ENCODE measurements at places on chromosomes 4 and X.

GRCh38 chr4:105112274-105112673, 34.4 kb upstream of the TET2 start:
- DNase-seq, result no peak

- no peak for DNase-seq
Observed at GRCh38 chr4:89284020-89284424, 23.6 kb downstream of the GPRIN3 start.

GRCh38 chr4:37594099-37594498, 92.1 kb downstream of the RELL1 start:
- DNase-seq, result no peak

- DNase-seq, result no peak
Observed at GRCh38 chr4:113880240-113881028, 99.0 kb downstream of the ARSJ start.

- no peak for DNase-seq
Observed at GRCh38 chr4:41205130-41205529, 9.2 kb downstream of the APBB2 start.

DNA sequence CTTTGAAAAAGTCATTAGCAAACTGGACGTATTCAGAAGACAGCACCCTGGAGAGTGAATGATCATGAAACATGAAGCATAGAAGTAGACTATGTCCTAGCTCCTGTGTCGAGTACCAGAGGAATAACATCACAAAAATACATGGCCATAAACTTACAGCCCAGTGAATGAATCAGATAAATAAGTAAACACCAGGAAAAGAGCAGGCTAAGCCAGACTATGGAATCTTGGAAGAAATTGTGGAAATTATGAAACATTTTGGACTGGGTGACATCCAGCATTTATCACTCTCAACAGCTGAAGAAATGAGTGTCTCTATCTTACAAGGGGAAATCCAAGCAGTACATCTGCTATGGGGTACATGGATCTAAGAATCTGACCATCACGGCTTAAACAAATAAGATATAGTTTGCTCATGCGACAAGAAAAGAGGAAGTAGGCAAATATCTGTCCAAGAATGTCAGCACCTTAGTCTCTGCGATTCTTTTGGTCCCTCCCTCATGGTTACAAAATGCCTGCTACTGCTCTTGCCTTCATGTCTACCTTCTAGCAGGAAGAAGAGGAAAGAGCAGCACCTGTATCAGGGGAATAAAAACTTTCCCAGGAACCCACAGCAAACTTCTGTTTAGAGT, 481.5 kb downstream of the BCOR start:
- DNase-seq, result no peak

GRCh38 chr4:138821331-138821730, 194.2 kb upstream of the NOCT start:
- no peak for DNase-seq

GRCh38 chr4:112038861-112039260, 106.4 kb upstream of the FAM241A start:
- no peak for DNase-seq

DNA sequence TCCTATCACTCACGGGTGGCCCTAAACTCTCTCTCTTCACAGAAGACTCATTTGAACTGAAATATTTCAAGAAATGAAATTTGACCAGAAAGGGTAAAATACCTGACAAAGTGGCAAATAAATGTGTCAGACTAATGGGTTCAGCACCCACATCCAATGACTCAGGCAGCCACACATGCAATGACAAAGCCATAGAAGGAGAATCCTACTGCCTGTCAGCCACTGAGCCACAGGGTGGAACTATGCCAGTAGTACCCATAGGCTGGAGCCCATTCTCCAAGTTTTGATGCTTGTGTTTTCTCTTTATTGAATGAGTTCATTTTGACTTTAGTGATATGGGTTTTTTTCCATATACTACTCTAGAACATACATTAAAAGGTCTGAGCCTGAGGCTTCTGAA, 179.0 kb downstream of the BEND2 start:
- no peak for DNase-seq

- no peak for DNase-seq
Observed at GRCh38 chr4:138978600-138978999, 37.0 kb upstream of the NOCT start.

All from activated CD8-positive, alpha-beta memory T cell treated with anti-CD3 and anti-CD28 coated beads for 4 hours (primary cell).